Small intestine (tissue), 16 donors: ENCODE measurements at places on chromosomes 4 and X. TPM values are rescaled to one million over a fixed set of nuclear protein-coding genes. Genes with fewer than 3 reads are reported as not detected.
A peak's percentile ranks its signal among the peaks of the same experiment; 100 is the strongest.

GRCh38 chrX:150058728-150059127 lies 120.4 kb upstream of the EOLA2 start:
- DNase-seq = no peak

DNA sequence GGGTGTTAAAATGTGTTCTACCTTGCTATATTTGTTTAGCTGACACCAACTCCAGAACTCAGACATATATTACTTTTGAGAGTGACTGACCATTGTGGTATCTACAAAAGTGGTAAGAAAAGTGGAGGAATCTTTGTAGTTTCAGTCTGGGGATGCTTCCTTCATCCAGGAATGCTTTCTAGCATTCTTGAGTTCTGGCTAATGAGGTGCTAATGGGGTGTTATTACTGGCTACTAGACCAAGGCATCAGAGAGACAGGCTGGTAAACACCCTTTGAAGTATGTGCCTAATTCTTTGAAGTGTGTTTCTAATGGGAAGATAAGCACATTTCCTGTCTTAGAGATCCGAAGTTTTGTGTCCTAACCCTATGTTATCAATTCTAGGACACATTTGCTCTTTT lies 310.4 kb downstream of the SPRY1 start:
- no peak for DNase-seq

- DNase-seq = no peak
Observed at GRCh38 chr4:163395055-163395454, 51.4 kb downstream of the NPY5R start.

DNA sequence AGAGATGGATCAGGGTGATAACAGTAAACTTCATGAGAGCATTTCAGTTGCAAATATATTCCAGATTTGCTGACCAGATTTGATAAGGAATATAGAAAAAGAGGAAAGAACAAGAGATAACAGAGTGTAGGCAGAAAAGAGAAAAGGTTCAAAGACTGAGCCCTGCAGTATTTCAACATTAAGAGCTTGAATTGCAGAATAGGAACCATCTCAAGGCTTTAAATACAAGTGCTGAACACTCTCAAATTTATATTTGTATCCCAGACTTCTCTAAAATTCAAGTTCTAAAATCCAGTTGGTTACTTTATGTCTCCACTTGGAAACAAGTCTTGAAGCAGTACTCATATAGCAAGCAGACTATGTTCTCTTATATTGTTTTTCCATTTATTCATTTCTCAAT lies 9.7 kb upstream of the MYOZ2 start:
- no peak for DNase-seq

The ESX1 gene
- polyA plus RNA-seq = not detected

The UNC5C gene
- 1.1 TPM for polyA plus RNA-seq

DNA sequence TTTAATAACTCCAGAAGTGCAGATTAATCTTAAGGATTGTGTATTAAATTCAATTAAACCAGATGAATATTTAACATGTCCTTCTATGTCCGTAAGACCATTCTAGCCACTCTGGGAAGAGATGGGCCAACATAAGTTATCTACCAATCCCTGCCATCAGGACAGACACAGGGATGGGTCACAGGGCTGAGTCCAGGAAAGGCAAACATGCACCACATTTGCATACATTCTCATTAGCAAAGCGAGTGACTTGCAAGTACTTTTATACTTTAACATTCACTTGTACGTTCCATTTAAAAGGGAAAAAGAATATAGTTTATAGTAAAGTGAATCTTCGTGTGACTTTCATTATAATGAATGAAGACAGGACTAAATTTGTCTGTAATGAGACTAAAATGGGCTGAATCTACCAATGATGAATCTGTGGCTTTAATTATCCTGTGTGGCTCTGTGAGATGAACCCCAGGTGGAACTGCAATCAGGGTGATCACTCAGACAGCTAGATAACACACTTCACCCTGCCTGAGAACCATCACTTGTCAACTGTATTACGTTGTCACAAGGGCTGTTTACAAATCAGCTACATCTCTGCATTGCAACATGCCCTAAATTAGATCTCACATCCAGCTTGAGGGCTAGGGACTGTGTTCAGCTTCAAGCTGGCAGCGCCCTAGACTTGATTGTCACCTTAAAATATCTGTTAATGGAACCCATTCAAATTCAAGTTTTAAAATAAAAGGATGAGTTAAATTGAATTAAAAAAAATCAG lies 77.2 kb downstream of the SH3KBP1 start:
- DNase-seq = no peak

DNA sequence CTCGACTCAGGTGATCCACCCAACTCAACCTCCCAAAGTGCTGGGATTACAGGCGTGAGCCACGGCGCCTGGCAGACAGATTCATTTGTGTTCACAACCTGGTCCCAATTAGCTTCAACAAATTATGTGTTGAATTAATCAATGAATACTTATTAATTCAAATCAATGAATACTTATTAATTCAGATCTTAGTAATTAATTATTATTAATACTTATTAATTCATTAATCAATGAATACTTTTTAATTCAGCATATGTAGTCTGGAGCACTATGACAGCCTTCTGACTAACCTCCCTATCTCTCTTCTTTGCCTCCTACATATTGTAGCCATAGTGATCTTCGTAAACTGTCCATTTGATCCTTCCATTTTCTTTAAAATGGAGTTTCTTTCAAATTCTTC lies 56.7 kb upstream of the RBPJ start:
- DNase-seq = no peak

DNA sequence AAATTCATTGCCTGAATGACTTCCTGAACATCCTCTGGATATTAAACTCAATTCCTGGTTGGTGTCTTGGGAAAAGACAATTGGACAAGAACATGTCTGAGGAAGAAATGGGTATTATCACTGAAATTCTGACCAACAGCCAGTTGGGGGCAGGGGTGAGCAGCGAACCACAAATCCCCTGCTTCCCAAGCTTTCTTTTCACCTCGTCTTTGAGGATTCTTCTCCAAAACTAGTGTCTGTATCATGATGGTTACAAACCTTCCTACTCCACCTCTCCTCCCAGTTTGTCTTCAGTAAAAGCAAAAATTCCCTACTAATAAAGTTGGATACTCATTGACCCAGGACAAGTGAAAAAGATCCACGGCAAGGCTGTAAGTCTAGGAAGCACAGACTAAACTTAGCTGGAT lies 48.3 kb upstream of the WDR1 start:
- DNase-seq = peak; percentile 45

The GPR119 gene
- polyA plus RNA-seq = 1.4 TPM

- DNase-seq = no peak
Observed at GRCh38 chr4:163613383-163613782, 118.9 kb downstream of the TMA16 start.

The COL4A6 gene
- not detected for polyA plus RNA-seq

- DNase-seq = peak; percentile 21
Observed at GRCh38 chrX:106728337-106728736, 1.8 kb downstream of the RNF128 start.
